ENCODE measurements at places on chromosomes 7 and 10.
A peak's percentile ranks its signal among the peaks of the same experiment; 100 is the strongest.

GRCh38 chr7:150449206-150449952 lies 1.1 kb upstream of the GIMAP8 start:
- DNase-seq: no peak

DNA sequence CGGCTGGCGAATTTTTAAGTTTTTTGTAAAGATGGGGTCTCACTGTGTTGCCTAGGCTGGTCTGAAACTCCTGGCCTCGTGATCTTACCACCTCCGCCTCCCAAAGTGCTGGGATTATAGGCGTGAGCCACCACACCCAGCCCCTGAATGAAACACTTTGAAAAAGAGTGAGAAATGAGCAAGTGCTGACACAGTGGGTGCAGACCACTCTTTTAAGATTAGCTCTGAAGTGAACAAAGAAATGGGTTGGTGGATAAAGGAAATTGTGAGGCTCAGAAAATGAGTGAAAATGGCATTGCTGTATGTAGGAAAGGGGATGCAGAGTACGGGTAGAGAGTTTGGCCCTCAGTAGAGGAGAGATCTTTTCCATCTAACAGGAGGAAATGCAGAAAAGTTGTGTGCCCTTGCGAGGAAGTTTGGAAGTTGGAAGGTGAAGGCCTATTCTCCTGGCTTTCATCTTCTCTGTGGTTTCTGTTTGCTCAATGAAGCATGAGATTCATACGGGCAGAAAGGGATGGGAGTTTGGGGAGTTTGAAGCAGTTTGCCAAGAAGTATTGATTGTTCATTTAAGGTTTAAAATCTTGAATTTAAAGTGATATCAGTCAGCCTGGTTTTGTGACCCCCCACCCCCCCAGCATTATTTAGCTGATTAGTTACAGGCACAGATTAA lies 11.0 kb downstream of the MAPK8 start:
- DNase-seq: no peak

- no peak for DNase-seq
These were observed 172.5 kb downstream of the PRKAG2 start for GRCh38 chr7:151704299-151704959.

DNA sequence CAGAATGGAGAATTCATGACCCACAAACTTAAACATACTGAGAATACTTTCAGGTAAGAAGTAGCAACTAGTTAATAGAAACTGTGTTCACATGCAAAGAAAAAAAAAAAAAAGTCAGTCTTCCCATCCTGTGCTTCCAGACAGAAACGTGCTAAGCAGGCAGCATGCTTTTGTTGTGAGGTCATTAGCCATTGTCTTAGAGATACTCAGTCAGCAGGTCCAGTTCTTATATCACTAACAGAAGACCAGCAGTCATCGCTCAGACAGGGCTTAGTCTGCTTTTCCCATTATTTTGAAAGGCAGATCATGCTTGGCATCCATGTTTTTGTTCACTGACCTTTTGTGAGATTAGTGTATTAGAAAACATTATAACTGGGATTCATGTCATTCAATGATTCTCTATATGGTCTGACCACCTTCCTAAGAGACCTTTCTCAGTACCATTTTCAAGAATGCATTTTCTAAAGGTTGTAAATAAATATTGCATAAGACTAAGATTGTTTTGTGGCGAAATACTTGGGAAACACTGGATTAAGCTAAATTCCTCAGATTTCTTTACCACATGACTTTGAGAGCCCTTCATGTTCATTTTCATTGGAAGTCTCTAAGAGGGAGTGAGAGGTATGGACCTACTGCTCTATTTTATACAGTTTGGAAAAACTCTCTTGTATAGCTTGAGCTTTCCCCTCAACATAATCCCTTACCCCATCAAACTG lies 45.0 kb upstream of the AGBL3 start:
- no peak for DNase-seq

DNA sequence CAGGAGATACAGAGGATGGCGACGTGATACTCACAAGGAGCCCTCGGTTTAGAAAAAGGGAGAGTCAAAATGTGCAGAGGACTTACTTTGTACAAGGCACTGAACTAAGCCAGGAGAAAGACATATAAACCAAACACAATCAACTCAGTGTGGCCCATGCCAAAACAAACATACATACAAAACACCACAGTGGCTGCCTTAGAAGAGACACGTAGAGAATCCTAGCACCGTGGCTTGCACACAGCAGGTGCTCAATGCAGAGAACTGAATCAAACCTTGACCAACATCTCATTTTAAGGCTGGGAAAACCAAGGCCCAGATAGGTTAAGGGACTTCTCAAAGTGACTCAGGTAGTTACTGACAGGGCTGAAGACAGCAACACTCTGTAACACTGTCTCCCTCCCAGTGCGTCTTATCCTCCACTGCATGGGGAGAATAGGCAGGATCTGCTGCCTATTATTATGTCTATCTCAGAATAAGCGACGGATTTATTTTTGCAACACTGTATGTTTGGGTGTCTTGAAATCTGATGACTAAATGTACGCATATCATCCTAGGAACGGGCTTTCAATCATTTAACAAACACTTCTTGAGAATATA lies 11.0 kb downstream of the SORBS1 start:
- no peak for DNase-seq

GRCh38 chr10:75430000-75430763 lies 1.2 kb upstream of the LRMDA start:
- DNase-seq: peak; percentile 85

- DNase-seq: no peak
These were observed 24.1 kb upstream of the ABCC2 start for GRCh38 chr10:99758211-99758891.

DNA sequence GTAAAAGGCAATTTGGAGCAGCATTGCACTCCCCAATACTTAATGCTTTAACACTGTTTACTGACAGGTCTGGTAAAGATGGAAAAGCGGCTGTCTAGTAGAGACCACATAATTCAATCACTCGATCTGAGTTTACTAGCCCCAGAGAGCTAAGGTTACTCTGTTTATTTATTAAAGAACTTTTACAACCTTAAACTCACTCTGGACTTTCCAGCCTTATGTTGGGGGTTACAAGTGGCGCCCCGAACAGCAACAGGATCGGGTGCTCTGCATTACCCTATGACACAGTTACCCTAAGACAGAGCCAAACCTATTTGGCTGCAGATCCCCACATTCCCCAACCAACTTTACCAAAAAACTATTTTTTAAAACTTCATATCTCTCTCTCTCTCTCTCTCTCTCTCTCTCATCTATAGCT lies 43.9 kb downstream of the MRPS24 start:
- no peak for DNase-seq

DNA sequence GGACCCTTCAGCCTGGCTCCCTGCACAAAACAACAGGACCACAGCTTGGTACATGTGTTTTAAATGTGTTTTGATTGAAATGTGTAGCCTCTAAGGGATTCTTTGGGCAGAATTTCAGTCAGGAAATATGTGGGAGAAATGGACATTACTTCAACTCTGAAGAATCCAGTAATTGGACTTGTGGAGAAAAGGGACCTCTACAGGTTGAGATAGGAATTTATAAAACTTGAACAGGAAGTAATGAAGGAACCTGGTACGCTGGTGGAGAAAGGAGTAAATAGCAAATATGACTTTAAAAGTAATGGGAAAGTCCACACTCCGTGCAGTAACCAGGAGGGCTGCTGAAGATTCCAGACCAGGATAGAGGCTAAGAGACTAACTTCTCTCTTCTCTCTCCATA lies 220.5 kb downstream of the LHFPL3 start:
- no peak for DNase-seq

DNA sequence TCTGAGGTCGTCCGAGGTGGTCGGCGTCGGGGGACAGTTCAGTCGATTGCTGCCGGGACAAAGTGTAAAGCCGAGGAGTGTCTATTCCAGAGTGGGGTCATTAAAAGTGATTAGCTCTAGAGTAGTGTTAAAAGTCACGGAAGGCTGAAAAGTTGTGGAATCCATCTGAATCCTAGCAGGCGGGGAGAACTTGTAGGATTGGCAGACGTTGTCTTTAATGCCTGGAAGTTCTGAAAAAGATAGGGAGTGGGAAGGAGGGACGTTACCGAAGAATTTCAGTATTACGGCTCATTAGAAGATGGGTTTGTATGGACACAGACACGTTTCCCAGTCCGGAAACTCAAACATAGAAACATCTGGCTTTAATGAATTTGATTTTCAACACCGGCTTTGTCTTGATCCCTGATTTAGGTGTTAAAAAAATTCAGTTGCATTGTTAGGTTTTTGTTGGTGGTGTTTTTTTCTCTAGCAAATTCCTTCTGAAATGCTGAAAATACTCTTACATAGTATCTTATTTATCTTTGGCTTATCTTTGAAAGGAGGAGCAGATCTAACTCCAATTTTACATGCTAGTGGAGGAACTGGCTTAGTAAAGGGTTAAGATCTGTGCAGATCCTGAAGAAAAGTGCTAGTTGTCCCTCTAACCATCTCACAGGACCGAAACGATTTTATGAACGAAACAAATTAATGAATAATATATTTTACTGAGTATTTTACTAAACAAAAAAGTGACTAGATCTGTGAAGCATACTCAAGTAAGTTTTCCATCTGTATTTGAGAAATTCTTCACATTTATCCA lies 900 bp downstream of the MKLN1 start:
- no peak for DNase-seq

DNA sequence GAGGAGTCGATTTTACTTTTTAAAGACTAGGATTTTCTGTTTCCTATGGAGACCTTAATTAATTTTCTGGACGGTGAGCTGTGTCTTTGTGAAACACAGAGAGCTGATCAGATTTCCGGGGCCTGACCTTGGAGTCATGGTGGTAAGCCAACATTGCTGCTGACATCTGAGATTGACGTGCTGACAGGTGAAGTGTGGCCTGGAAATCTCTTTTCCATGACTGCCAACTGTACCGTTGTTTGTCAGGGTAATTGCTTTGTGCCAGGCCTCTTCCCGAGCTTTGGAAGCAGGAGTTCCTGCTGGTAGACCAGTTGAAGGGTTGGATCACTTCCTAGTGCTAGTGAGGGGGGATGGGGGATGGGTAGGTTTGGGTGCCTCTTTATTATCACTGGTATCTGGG lies 71.2 kb downstream of the ADRA2A start:
- DNase-seq: no peak

DNA sequence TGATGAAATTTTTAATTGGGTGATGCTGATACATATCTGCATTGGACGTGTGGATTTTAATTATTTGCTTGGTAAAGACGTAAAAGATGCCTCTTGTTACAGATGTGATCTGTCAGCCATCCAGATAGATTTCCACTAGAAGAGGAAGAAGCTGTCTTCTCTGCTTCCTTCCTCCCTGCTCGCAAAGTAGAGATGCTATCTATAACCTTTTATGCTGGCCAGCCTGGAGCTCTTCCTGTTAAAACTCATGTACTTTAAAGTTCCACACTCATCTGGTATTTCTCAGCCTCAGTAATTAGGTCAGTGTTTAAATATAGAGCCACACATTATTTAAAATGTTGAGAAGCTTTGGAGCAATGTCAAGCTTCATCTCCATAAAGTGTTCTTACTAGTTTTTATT lies 51.2 kb upstream of the TMEM229A start:
- no peak for DNase-seq

GRCh38 chr10:116960066-116960776 lies 44.8 kb downstream of the SHTN1 start:
- peak; percentile 72 for DNase-seq

DNA sequence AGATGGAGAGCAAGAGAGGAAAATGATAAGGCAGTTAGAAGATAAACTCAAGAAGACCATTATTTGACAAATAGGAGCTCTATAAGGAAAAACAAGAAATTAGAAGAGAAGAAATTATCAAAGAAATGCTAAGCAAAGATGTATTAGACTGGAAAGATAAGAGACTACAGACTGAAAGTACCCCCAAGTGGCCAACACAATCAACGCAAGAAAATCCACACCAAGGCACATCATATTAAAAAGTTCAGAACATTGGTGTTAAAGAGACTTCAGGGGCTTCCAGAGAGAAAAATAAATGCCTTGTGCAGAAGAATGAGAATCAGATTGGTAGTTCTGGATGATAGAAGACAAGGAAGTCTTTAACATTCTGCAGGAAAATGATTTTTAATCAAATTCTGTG lies 46.0 kb downstream of the SH2D4B start:
- DNase-seq: no peak
